Activated T-helper 1 cell treated with anti-CD3 and anti-CD28 coated beads, Interleukin-2, amount 50 U/mL, for 16 hours (primary cell): ENCODE measurements at places on chromosomes 7 and 10.
A peak's percentile ranks its signal among the peaks of the same experiment; 100 is the strongest.

DNA sequence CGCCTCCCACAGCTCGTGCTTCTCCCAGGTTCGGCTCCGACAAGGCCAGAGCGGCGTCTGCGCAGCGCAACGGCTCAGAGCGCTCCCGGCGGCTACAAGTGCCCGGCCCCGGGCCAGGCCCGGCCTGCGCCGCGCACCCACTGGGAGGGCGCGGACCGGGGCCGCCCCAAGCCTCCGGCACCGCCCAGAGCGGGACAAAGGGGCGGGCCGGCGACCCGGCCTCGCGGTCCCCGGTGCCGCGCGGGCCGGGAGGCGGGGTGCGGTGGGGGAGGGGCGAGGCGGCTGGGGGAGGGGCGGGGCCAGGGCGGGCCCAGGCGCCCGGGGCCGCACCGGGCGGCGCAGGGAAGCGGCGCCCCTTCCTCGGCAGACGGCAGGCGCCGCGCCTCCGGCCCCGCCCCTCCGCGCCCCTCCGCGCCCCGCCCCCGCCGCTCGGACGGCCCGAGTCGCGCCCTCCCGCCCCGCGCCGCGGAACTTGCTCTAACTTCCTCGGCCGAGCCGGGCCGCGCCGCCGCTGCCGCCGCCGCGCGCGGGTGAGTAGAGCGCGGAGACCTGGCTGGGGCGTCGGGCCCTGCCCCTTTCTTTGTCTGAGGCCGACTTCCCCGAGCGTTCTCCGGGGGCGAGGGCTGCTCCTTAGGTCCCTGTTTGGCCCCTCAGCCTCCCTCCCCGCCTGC, at the start of gene TSPAN14:
TSS of gene TSPAN14 (plus strand) at position 469 of the 671 bp plus-strand sequence. CDS start 34,924 bp downstream, outside the sequence.
- DNase-seq: peak; percentile 70

- no peak for DNase-seq
These were observed 24.1 kb downstream of the WDR86 start for GRCh38 chr7:151385626-151386300.

DNA sequence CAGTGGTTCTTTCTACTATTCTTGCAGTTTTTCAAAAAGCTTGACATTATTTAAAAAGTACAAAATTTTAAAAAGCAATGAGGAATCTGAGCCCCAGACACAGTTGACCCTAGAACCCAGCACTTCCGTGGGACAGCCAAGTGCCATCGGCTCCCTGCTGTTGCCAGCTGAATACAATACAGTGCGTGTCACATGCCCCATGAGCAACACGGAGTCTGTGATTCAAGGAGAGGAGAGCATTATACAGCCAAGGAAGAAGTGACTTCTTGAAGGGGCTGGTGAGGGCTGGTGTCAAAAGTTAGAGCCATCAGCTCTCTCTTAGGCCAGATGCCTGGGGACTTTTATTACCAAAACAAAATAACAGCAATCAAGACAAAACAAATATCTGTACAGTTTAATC, 123.0 kb upstream of the FGFR2 start:
- no peak for DNase-seq

DNA sequence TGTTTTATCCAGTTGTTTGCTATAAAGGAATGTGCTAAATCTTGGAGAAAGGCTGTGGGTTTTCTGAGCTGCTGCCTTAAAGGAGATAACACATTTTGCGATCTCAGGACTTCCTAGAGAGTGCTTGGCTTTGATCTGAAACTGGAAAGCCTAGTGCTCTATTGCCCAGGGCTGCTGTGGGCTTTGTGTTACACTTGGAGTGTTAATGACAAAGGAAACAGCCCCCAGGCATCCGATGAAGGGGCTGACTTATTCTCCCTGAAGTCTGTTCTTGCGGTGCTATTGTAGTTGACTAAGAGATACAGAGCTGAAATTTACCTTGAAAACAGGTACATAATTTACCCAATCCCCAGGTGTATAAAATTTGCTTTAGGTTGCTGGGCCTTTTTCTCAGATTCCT, 74.5 kb downstream of the SND1 start:
- no peak for DNase-seq

DNA sequence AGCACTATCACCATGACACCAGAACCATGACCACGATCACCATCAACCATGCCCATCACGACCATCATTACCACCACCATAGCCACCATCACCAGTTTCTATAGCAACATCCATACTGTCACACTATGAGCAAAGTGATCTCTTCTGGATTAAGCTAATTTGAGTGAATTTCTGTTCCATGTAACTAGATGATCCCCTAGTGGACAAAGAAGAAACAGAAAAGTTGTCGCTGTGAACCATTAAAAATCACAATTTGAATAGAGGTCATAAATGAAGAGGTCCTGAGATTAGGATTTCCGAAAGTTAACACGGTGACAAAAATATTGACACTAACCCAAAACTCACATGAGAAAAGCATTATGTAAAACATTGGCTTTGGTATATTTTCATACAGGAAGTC, 77.6 kb downstream of the CLRN3 start:
- no peak for DNase-seq

DNA sequence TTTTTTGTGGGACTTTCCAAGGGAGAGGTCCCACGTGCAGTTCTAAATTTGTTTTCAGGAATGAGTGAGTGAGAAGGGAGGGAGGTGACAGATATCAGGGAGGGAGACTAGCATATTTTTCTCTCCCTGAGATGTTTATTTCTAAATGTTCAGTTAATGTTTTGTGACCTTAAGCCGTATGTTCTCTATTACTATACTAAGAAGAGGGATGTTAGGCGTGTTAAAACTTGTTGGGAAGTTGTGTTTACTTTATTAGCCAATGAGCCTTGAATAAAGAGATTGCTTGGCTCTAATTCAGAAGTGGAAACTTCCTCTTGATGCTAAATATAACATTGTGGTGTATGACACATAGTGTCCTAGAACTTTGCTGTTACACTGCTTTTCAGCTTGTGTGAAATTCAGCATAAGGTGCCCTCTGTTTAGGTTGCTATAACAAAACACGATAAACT, 37.3 kb downstream of the DNAH11 start:
- DNase-seq: no peak

- DNase-seq: no peak
These were observed 17.5 kb downstream of the CCNY start for GRCh38 chr10:35353805-35354204.

GRCh38 chr7:43700059-43700501, 29.2 kb downstream of the COA1 start:
- no peak for DNase-seq
